ENCODE measurements at places on chromosomes 16 and 17.

GRCh38 chr17:73683771-73684170 lies 39.5 kb upstream of the SDK2 start:
- no peak for DNase-seq

DNA sequence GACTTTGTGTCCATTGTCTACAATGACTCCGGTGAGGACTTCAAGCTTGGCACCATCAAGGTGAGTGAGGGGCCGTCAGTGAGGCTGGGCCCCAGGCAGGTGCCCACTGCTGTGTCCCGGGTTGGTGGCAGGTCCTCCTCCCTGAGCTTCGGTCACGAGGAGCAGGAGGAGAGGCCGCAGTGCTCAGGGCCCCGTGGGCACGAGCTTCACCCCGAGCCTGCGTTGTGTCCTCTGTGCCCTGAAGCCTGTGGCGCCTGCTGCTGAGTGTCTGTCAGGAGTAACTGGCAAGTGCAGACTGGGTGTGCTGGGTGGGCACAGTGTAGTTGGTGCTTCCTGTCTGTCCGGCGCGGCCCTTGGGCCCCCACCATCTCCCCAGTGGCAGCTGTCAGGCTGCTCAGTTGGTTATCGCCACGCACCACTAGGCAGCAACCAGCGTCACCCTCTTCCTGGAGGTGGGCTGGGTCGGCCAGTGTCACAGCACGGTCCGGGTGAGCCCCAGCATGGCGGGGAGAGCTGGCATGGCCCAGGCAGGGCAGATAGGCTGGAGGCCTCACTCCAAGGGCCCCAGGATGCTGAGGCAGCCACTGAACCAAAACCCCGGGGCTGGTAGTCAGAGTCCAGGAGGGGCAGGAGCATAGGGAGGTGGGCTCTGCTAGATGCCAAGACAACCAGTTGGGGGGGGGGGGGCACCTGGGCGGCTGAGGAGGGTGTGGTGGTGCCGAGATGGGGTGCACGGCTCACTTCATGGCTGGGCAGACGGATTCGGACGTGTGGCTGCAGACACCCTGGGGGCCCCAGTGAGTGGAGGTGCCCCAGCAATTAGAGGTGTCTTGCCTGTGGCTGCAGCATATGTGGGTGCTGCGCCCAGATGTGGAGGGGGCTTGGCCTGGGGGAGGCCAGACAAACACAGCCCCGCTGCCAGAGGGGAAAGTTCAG lies 39.3 kb downstream of the TSC2 start:
- DNase-seq = peak; percentile 25

DNA sequence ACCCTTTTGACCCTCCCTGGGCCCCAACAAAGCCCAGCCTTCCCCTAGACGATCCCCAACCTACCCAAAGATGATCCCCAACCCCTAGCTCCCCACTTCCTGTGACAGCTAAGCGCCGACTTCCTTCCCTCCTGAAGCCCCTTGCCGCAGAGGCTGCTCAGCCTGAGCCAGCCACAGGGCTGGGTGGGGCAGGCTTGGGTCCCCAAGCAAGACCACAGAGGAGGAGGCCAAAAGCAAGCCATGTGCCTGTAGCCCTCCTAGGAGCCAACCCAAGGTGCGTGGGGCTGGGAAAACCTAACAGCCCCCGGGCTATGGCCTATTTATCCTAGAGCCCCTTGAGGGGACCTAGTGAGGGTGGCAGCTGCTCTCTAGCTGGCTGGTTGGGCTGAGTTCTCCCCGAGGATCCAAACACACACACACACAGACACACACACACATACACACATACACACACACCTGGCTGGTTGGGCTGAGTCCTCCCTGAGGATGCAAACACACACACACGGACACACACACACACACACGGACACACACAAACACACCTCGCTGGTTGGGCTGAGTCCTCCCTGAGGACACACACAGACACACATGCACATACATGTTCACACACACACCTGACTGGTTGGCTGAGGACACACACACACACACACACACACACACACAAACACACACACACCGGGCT lies 4.8 kb downstream of the ARRB2 start:
- DNase-seq = no peak

DNA sequence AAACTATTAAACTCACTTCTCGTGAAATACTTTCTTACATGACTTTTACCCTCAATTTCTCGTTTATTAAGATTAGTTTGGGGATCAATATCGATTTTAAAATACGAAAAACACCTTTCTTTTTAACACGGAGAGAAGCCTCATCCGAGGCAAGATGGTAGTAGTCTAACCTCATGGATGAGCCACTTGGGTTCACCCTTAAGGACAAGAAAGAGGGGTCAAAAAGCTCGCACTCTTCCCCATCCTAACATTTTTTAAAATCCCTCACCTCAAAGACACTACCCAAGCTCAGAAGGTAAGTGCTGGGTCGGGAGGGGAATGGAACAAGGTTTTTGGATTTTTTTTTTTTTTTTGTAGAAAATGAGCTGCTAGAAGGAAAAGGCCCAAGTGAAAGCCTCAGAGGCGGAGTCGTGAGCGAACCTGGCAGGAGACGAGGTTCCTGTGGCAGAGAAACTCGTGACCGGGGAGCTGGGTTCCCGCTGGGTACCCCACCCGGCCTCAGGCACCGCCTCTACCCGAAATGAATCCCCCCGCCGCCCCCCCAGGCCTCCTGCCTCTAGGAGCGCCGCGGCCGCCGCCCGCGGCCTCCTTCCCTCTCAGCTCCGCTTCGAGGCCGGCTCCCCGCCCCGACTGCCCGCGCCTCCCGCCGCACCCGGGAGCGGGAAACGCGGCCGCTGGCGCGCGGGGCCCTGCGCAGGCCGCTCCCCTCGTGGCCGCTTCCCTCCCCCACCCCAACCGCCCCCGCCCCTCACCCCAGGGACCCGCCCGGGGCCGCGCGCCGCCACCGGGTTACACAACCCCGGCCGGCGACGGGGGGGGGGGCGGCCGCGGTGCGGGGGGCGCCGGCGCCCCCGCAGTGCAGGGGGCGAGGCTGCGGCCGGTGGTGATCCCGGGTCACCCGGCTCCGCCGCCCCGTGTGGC lies 1.6 kb downstream of the NUFIP2 start:
- DNase-seq = peak; percentile 62

- no peak for DNase-seq
Measured at GRCh38 chr16:48109475-48109874, 46.3 kb downstream of the ABCC12 start.

DNA sequence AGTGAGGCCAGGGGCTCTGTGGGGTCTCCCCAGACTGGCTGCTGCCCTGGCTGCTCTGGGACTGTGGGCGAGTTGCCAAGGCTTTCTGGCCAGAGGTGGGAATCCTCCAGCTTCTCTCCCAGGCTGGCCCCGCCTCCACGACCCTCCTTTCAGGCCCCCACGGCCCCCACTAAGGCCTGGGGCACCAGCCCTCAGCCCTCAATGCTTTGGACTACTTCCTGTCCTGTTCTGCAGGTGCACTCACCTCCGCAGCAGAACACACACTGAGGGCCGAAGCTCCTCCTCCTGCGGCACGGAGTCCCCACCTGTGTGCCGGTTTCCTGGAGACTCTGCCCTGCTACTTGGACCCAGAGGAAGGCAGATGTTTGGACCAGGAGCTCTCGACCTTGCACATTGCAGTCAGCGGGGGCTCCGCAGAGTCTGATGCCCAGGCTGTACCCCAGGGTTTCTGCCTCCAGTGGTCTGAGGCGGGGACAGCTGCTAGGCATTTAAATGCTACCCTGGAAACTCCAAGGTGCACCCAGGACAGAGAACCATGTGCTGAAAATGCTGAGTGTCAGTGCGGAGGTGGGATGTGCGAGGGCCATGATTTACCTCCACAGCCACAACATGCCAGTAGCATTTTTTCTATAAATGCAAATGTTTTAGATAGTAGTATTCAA lies 223.8 kb downstream of the IRF8 start:
- DNase-seq = no peak

- DNase-seq = no peak
Measured at GRCh38 chr16:3388325-3388724, 12.5 kb downstream of the ZSCAN32 start.

- no peak for DNase-seq
Measured at GRCh38 chr17:82435601-82436583, 14.7 kb downstream of the CYBC1 start.

GRCh38 chr16:78494674-78495073 lies 395.2 kb downstream of the WWOX start:
- DNase-seq = no peak
